ENCODE measurements at places on chromosomes 16 and 17.
A peak's percentile ranks its signal among the peaks of the same experiment; 100 is the strongest.

DNA sequence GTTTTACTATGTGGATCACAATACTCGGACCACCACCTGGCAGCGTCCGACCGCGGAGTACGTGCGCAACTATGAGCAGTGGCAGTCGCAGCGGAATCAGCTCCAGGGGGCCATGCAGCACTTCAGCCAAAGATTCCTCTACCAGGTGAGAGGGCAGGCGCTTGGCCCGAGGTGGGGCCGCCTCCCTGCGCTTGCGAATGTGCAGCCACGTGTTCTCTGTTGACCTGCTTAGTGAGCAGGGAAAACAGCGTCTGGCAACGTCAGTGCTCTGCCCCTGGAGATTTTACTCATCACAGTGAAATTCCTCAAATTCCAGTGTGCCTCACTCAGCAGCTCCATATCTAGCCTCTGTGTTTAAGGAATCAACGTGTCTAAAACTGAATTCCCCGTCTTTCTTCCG lies 33.4 kb upstream of the CLEC18A start:
- DNase-seq, result no peak
- no peaks in the 10 kb centered on the region for H3K27me3 ChIP-seq
- no peak overlapping the region for H3K4me3 ChIP-seq

DNA sequence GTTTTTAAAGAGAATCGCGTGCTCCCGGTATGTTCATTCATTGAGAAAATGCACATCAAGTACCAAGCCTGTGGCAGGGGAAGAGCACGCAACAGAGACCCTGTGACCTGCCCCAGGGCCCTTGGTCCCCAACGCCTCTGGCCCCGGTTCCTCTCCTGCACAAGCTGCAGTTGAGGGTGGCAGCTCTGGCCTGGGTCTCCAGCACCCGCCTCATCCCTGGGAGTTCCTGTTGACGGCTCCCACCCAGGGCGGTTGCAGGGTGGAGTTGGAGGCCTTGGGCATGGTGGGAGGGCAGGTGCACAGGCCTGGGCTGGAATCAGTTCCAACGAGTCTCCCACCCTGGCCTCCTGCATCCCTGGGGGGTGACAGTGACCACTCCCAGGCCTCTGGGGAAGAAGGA lies 5.0 kb downstream of the NECAB2 start:
- no peaks in the 10 kb centered on the region for H3K36me3 ChIP-seq
- peaks cover 6% of the 10 kb centered on the region for H3K27me3 ChIP-seq
- H3K27ac ChIP-seq, result no peak overlapping the region
- DNase-seq, result no peak

- no peak overlapping the region for H3K4me3 ChIP-seq
- H3K36me3 ChIP-seq, result no peaks in the 10 kb centered on the region
- DNase-seq, result no peak
Observed at GRCh38 chr17:6322316-6322715, 112.6 kb downstream of the AIPL1 start.

DNA sequence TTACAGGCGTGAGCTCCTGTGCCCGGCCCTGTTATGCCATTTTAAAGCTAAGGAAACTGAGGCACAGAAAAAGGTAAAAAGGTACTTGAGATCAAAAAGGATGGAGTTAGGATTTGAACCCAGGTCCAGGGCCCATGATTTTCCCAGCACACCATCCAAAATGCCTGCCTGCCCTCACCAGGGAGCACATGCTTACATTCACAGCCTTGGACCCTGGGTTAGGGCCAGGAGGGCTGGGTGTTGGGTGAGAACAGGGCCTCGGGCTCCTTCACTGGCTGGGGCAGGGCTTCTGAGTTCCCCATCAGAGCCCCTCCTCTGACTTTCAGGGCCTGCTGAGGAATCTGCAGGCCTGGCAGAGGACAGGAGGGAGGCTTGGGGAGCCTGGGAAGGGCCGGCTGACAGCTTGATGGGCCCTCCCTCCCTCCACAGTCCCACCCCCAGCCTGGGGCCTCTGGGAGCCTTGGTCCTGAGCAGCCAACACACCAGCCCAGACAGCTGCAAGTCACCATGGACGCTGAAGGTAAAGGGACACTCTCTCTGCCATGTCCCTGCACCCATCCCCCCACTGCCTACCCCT lies at the start of gene QPRT:
TSS of gene QPRT (plus strand) at position 490 of the 577 bp plus-strand sequence. CDS start at position 508, 18 bp downstream.
- no peak within 1 kb of the TSS for H3K4me3 ChIP-seq
- no peaks in the 10 kb centered on the region for H3K36me3 ChIP-seq
- H3K4me1 ChIP-seq, result peaks cover 50% of the 10 kb centered on the region
- no peak within 1 kb of the TSS for H3K27ac ChIP-seq

DNA sequence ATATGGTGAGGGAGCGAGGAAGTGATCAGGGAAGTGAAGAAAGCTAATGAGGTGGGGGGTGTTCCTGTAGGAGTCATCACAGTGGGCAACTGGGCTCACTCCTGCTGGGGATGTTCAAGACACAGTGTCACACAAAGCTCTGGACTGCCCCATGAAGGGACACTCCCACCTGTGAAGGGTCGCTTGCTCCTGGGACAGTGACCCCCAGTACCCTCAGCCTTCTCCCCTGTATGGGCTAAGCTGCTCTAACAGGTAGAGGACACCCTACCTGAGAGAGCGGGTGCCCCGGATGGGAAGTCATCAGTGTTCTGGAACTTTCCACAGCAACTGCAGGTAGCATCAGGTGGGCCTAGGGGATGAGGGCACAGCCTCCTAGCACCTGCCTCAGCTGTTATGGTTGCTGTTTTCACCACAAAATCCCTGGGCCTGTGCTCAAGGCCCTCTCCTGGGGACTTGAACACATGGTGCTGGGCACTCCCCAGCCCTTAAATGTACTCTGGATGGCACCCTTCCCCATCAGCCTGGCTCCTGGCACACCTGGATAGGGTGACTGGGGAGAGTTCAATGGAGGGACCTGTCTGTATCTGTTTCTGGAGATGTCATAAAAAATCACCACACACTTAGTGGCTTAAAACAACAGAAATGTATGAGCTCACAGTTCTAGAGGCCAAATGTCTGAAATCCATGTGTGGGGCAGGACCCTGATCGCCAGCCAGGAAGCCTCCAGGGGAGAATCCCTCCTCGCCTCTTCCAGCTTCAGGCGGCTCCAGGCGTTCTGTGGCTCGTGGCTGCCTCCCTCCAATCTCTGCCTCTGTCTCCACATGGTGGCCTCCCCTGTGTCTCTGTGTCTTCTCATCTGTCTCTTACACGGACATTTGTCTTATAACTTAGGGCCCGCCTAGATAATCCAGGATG lies 104.0 kb upstream of the CDH5 start:
- H3K27ac ChIP-seq, result no peak overlapping the region
- no peak for DNase-seq

GRCh38 chr16:10405386-10405939 lies 19.6 kb downstream of the ATF7IP2 start:
- no peak for DNase-seq
- no peaks in the 10 kb centered on the region for H3K27me3 ChIP-seq
- H3K36me3 ChIP-seq, result no peaks in the 10 kb centered on the region
- H3K4me1 ChIP-seq, result no peaks in the 10 kb centered on the region
- H3K4me3 ChIP-seq, result no peak overlapping the region

GRCh38 chr16:87126403-87127025 lies 190.7 kb downstream of the C16orf95 start:
- DNase-seq, result no peak
- no peak overlapping the region for H3K27ac ChIP-seq
- H3K4me3 ChIP-seq, result no peak overlapping the region
- H3K36me3 ChIP-seq, result no peaks in the 10 kb centered on the region
- no peaks in the 10 kb centered on the region for H3K27me3 ChIP-seq

DNA sequence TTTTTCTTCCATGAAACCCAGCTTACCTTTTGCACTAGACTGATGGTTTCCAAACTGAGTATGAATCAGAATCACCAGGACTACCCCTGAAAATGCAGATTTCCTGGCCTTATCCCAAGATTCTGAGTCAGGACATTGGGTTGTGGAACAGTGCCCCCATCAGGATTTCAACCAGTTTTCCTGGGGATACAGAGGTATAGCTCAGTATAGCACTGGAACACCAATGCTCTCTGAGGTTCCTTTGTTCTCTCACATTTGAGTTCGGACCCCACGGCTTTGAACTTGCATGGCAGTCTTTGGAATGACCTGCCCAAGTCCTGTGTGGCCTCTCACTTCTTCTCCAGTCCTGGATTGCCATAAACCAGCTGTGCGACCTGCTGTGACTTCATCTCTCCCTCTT lies 12.8 kb upstream of the CCL8 start:
- peak overlapping the region; percentile 34 for H3K4me3 ChIP-seq
- H3K36me3 ChIP-seq, result no peaks in the 10 kb centered on the region
- H3K27ac ChIP-seq, result peak overlapping the region; percentile 77
- no peaks in the 10 kb centered on the region for H3K27me3 ChIP-seq

- H3K27me3 ChIP-seq, result no peaks in the 10 kb centered on the region
- no peak for DNase-seq
- no peak overlapping the region for H3K27ac ChIP-seq
Observed at GRCh38 chr17:19013806-19014627, 9.5 kb upstream of the FAM83G start.

DNA sequence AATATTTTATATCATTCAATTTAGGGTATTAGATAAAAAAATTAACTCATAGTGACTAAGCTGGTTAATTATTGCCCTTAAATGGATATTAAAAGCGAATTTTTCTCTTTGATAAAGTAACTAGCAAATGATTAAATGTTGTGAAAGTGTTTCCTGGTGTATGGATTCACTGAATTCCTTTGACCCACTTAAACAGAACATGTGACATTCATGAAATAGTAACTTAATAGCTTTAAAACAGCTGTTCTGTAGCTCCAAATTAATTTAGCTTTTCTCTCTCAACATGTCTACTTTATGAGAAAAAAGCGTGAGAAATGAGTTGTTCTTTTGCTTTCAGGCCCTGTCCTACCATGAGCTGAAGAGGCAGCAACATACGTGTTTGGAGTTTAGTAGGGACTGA lies 36.4 kb upstream of the APPBP2 start:
- H3K4me1 ChIP-seq, result no peaks in the 10 kb centered on the region
- H3K4me3 ChIP-seq, result no peak overlapping the region
- no peaks in the 10 kb centered on the region for H3K27me3 ChIP-seq
- H3K36me3 ChIP-seq, result no peaks in the 10 kb centered on the region

- H3K36me3 ChIP-seq, result no peaks in the 10 kb centered on the region
- no peak for DNase-seq
- no peak overlapping the region for H3K4me3 ChIP-seq
Observed at GRCh38 chr17:69716556-69716955, 302.1 kb downstream of the MAP2K6 start.

DNA sequence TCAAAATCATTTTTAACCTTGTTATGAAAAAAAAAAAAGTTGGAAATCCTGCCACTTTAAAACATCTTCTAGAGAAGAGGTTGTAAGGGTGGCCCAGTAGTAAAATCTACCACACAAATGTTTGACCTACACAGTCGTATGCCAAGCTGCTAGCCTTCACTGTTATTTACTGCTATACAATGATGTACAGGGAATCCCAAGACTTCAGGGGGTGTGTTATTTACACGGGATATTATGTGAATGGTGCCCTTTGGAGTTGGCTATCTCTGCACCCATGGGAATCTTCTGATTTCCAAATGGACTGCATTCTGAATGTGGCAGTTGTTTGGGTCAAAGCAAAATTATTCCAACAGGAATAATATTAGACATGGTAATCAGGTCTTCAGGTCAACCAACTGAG lies 45.9 kb downstream of the STH start:
- H3K27me3 ChIP-seq, result no peaks in the 10 kb centered on the region
- no peak overlapping the region for H3K4me3 ChIP-seq
- H3K27ac ChIP-seq, result peak overlapping the region; percentile 25

GRCh38 chr17:51912939-51913338 lies 245.6 kb downstream of the CA10 start:
- H3K36me3 ChIP-seq, result no peaks in the 10 kb centered on the region
- H3K27ac ChIP-seq, result no peak overlapping the region
- H3K4me3 ChIP-seq, result no peak overlapping the region
- no peaks in the 10 kb centered on the region for H3K27me3 ChIP-seq

DNA sequence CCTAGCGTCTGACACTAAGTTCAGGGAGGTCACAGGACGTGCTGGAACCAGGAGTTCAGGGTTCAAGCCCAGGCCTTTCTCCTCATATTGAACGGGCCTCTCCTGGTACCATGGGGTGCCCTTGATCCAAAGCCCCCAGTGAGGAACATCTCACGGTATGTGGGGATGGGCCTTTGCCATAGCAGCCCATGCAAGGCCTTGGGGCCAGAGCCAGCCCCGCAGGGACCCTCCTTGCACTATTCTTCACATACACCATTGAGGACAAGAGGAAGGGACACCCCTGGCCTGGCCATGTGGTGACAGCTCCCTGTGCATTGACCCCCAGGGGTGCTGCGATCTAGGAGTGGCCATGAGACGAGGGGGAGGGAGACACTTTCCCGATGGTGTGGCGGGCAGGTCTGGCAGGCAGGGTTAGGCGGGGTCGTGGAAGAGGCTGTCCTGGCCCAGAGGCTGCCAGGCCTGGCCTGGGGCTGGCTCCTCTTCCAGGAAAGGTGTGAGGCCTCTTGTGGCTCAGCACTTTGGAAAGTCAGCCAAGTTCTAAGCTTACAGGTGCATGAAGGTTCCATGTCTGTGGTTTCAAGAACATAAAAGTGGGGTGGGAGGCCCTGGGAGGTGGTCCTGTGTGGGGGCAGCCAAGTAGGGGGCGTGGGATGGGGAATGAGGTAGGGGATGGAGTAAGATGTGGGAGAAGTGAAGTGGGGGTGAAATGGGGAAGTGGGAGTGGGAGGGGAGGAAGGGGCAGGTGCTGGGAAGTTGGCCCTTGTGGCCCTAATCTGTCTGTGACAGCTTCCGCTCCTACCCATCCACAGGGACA lies 88.7 kb upstream of the CBX4 start:
- H3K27me3 ChIP-seq, result peaks cover 37% of the 10 kb centered on the region
- no peaks in the 10 kb centered on the region for H3K36me3 ChIP-seq
- no peak overlapping the region for H3K4me3 ChIP-seq
- no peaks in the 10 kb centered on the region for H3K4me1 ChIP-seq
- H3K27ac ChIP-seq, result no peak overlapping the region
- DNase-seq, result no peak

GRCh38 chr17:55889271-55889670 lies 138.4 kb downstream of the PCTP start:
- H3K27me3 ChIP-seq, result no peaks in the 10 kb centered on the region
- H3K4me1 ChIP-seq, result no peaks in the 10 kb centered on the region
- no peaks in the 10 kb centered on the region for H3K36me3 ChIP-seq
- H3K4me3 ChIP-seq, result no peak overlapping the region
- no peak for DNase-seq

DNA sequence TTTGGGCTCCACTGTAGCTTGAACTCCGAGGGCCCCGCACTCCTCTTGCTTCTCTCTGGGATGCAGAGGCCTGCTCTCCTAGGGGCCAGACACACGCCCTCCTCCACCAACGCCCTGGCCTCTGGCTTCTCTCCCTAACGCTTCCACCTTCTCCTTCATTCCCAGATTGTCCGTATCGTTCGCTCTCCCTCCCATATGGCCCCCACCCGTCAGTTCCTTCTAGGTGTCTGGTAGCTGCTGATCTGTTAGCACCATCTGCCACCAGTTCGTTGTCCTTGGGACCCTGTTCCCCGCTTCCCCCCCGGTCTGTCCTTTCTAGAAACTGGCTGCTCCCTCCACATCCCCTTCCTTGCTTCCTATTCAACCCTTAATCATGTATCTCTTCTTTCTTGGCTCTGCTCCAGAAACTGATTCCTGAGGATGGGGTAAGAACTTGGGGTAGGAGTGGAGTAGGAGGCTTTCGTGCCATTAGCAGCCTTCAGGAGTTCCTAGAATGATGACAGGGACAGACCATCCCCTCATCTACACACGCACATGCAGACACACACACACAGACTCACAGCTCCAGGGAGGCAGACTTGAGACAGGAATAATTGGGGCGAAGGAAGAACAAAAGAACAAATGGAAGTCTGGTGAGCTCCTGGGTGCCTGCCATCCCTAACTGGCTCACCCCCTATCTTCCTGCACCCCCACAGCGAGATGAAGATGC lies 4.3 kb downstream of the ATP1B2 start:
- peaks cover 13% of the 10 kb centered on the region for H3K4me1 ChIP-seq
- H3K36me3 ChIP-seq, result no peaks in the 10 kb centered on the region
- H3K27me3 ChIP-seq, result peaks cover 43% of the 10 kb centered on the region
- H3K27ac ChIP-seq, result no peak overlapping the region
